Stimulated activated CD8-positive, alpha-beta memory T cell treated with anti-CD3 and anti-CD28 coated beads, Interleukin-12 subunit alpha, Interleukin-12 subunit beta, amount 100 ng/mL, for 4 hours (primary cell): ENCODE measurements at places on chromosomes 12 and 14.

DNA sequence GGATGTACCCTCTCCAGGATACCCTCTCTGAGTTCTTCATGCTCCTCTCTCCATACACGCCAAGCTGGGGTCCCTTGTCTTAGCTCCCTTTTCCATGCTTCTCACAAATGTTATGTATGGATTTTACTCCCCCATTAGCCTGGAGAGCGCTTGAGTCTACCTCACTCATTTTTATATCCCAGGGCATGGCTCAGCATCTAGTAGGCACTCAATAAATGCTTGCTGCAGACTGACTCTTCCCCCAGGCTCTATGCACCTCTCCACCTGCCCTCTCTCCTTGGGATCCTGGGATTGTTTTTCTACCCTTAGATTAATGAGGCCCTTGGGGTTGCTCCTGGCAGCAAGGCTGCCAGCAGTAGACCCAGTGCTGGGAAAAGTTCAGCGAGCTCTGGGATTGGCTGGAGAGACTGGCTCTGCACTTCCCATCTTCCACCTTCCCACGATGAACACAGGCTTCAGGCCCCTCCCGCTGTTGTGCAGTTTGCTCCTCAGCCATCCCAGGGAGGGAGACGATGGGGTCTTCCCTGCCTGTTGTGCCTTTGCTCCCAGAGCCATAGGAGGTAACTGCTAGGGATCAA lies 2.2 kb downstream of the NRIP2 start:
- DNase-seq = no peak

DNA sequence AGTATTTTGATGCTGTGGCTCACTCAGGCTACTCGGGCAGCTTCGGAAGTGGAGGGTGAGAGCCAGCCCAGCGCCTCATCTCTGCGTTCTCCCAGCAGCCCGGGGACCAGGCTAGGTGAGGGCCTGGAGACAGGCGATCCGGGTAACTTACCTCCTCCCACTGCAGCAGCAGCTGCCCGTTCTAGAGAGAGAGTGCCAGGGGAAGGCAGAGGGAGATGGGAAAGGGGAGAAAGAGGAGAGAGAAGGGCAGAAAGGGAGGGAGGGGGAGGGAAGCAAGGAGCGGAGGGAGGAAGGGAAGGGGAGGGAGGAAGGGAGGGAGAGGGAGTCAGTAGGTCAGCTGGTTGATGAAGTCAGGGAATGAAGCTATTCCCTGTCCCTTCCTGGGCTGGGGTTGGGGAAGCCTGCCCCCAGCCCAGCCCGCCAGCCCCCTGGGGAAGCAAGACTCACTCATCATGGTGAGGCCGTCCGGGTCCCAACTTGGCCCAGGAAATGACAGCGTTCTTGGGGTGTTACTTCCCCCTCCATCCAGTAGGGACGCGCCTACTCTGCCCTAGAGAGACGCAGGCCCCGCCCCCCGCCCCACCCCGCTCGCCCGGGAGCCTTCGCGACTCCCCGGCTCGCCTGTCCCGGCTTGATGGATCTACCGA lies at the start of gene IFI27L2:
Gene IFI27L2 (minus strand): TSS at position 494 of the 647 bp plus-strand sequence. CDS start 40 bp downstream, at position 454.
- DNase-seq = peak; percentile 39

GRCh38 chr14:93086441-93087055 lies 29.2 kb downstream of the ITPK1 start:
- DNase-seq = no peak

- no peak for DNase-seq
Measured at GRCh38 chr12:106305376-106305775, 2.8 kb downstream of the TCP11L2 start.

GRCh38 chr14:69616408-69616773 lies 5.0 kb downstream of the SUSD6 start:
- no peak for DNase-seq
